ENCODE measurements at places on chromosomes 1 and 21. TPM values are rescaled to one million over a fixed set of nuclear protein-coding genes. Genes with fewer than 3 reads are reported as not detected.

GRCh38 chr1:202165942-202166843, 5.8 kb upstream of the PTPN7 start:
- DNase-seq: no peak

DNA sequence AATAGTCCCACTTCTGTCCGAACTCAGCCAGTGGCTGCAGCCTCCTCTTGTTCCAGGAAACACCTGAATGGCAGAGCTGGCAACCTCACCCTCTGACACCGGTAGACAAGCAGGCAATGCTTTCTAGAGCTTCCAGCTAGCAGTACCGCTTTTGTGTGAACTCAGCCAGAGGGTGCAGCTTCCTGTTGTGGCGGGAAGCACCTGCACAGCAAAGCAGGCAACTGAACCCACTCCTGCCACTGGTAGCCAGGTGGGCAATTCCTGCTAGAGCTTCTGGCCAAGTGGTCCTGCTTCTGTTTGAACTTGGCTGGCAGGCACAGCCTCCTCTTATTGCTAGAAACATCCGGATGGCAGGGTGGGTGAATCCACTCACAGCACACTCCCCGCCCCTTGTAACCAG, 40.1 kb upstream of the TMPRSS15 start:
- no peak for DNase-seq

DNA sequence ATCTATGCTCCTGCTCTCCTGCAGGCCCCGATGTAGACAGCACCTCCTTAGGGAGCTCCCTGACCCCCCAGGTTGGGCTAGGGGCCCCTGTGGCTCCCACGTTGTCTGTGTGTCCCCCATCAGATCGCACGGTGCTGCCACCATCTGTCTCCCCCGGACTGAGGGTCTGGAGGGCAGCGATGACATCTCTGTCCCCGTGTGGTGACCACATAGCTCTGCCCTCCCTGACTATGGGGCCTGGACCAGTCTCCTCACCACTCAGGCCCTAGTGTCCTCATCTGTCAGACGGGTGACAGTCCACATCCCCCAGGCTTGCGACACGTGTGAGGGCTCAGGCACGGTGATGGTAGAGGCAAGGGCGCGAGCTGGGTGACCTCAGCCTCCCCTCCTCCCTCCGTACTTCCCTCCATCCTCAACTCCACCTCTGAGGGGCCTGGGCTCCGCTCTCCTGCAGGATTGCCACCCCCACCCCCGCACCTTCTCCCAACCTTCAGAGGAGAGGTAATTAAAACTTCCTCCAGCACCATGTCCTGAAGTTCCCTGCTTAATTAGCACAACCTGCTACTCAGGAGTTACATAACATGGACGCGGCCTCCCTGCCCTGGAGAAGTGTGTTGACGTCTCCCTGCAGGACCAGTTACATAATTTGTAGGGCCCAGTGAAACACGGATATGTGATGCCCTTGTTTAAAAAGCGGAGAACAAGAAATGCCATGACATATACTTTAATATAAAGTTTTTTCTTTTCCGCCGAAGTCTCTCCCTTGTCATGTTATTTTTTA, 288.2 kb downstream of the PTPRU start:
- no peak for DNase-seq

GRCh38 chr1:151847867-151848596, 5.5 kb downstream of the THEM5 start:
- DNase-seq: no peak

GRCh38 chr1:110601332-110601731, 4.8 kb downstream of the KCNA2 start:
- DNase-seq: no peak

DNA sequence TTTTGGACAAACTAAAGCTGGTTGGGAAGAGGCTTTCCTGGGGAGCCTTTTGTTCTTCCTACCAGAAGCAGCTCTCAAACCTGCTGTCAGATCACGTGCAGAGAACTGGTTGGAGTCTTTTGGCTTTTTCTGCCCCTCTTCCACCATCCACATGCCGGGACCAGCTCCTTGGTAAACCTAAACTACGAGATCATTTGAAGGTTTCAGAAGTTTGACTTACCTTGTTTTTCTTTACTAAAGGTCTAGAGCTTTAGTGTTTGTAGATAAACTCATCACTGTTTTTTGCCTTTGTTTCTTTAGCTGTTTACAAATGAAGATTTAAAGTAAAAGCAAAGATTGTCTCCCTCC, 113.4 kb downstream of the HLX start:
- no peak for DNase-seq

- no peak for DNase-seq
Measured at GRCh38 chr1:51515312-51515960, 3.6 kb downstream of the EPS15 start.

- DNase-seq: no peak
Measured at GRCh38 chr1:196403803-196404690, 204.2 kb downstream of the KCNT2 start.

GRCh38 chr1:112522621-112523020, 13.9 kb downstream of the WNT2B start:
- peak; percentile 96 for DNase-seq

DNA sequence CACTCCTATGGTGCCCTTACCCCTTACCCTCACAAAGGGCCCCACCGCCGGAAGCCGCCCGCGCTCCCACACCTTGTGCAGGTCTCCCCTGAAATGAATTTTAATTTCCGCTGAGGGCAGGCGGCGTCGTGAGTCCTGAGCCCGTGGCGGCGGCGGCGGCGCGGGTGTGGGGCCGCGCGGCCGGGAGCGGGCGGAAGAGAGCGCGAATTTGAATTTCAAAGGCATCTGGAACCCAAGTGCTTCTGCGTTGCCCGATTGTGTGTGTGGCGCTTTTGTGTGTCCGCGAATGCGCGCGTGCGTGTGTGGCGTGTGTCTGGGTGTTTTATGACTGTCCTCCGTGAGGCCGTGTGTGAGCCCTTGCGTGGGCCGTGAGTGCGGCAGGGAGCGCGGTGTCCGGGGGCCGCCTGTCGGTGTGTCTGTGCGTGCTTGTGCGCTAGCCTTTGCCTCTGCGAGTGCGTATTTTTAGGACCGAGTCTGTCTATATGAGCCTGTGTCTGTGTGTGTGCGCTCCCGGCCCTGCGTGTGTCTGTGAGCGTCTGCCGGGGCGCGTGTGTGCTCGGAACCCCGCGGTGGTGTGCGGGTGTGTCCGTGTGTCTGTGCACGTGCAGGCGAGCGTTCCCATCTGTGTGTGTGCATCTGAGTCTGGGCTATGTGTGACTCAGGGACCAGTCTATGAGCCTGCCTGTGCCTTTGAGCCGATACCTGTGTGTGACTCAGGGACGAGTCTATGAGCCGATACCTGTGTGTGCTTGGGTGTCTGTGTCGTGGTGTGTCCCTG, 7.9 kb upstream of the ADGRB2 start:
- peak; percentile 26 for DNase-seq

DNA sequence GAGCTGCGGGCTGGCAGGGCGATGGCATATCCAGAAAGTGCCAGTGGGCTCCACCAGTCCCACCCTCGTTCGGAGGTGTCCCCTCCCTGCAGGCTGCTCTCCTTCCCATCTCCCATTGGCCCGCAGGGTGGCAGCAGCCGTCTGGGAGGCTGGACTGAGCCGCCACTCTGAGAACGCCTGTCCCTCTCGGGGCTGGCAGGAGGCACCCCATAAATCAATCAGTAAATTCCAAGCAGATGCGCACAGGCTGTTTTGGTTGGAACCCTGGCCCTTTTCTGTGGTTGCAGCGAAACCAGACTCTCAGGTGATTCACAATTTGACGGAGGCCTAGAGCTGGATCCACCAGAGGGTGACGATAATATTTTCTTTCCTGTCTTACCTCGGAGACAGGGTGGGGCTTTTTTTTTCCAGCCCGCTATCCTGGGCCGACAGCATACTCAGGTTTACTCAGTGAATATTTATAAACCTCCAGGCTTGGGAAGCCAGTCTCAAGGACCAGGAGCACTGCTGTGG, 99.7 kb downstream of the GLIS1 start:
- DNase-seq: peak; percentile 25

DNA sequence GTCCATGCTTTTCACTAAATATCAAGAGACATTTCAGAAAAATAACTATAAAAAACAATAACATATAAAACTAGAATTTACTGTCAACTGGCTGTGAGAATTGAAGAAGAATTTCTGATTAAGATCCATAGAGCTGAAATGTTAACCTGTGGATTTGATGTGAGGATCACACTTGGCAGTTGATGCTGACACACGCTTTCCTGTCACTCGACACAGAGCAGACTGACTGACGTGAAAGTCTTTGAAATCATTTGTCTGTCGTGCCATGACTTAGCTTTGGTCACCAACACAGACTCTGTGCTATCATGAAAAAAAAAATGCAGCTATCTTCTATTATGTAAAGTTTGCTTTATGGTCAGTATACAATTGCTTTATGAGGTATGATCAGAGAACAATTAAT, 706.0 kb upstream of the ZP4 start:
- DNase-seq: no peak

- no peak for DNase-seq
Measured at GRCh38 chr1:159829273-159829634, 2.6 kb downstream of the SLAMF8 start.

GRCh38 chr1:53878492-53879105, 11.0 kb downstream of the YIPF1 start:
- peak; percentile 82 for DNase-seq

- DNase-seq: peak; percentile 23
Measured at GRCh38 chr1:23037081-23037740, 17.9 kb downstream of the KDM1A start.

GRCh38 chr21:36134803-36135390, at the start of gene CBR3:
Gene CBR3, plus strand, starts transcription at chr21:36135079. Its CDS starts 114 bp downstream, at chr21:36135193.
- no peak for DNase-seq

DNA sequence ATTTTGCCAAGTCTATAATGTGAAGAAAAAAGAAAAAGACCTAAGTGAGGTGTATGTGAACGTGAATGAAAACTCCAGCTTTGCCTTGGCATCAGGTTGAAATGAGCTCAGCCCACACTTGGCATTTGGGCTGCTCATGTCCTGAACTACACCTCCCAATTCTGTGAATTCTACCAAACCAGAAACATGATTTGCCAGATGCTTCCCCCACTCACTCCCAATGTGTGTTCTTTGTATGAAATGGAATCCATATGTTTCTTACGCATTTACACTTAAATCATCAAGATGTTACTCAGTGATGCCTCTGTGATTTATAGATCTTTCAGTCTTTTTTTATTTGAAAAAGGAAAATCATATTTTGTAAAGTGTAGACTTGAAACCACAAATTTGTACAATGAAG, 32.8 kb upstream of the RUNX1 start:
- DNase-seq: no peak

DNA sequence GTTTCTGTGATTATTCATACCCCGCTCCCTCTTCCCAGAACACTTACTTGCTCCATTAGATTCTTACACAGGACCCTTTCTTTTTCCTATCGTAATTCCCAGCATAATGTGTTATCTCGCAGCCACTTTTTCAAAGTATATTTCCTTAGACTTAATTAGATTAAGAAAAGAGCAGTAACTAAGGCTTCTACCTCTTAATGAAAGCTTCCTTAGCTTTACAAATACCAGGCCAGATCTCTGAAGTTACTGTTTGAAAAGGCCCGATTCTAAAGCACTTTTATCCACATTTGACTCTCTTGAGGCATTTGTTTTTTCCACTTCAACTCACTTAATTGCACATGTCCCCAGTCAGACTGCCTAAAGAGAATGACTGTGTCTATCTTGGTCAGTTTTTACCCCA, 1264.3 kb upstream of the ADGRL2 start:
- DNase-seq: no peak

DNA sequence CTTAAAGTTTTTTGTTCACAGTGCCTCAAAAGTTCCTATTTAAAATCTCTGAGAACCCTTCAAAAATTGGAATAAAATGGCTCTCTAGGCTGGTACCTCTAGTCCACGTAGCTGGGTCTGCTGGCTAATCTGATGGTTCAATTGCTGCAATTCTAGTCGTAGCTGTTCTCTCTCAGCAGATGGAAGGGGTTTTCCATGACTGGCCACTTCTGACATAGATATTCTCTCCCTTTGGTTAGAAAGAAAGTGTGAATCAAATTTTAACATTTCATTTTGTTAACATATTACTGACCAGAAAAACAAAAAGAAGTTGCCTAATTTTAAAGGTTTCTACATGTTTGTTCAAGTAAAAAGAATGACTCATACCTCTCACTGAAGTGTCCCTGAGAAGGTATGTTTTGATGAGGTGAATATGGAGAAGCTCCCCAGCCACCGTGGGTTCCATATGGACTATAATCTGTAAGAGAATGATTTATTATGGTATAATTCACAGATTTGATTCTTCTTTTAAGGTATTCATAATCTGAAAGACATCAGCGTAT, 29.3 kb upstream of the SERPINC1 start:
- DNase-seq: peak; percentile 25

- peak; percentile 80 for DNase-seq
Measured at GRCh38 chr21:33894736-33895288, 20.8 kb downstream of the ATP5PO start.

DNA sequence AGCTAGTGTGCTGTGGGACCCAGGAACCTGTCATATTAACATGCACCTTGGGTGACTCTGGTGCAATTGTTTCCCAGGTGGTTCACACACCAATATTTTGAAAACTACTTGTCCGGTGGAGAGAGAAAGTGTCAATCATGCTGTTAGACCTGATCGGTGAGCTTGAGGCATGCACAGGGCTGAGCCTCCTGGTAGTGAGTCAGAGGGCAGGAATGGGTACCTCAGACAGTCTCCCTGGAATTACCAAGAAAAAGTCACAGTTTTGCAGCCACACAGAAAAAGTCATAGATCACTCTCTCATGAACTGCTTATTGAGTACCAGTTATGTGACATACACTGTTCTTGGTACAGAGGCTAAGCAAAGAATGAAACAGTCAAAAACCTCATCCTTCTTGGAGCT, 140.1 kb upstream of the NFIA start:
- DNase-seq: peak; percentile 73

The MR1 gene
- 28.7 TPM for total RNA-seq

The SIM2 gene
- 4.0 TPM for total RNA-seq

The ALG14 gene
- 1.5 TPM for total RNA-seq

The IGSF9 gene
- not detected for total RNA-seq

The USP21 gene
- 1.7 TPM for total RNA-seq

The RAB42 gene
- total RNA-seq: 49.0 TPM

The RGS4 gene
- total RNA-seq: 3.3 TPM

The SYTL1 gene
- total RNA-seq: 9.0 TPM

The PRAMEF14 gene
- total RNA-seq: not detected

The C1orf116 gene
- total RNA-seq: 16.3 TPM

The FAM3B gene
- total RNA-seq: 4.2 TPM

The IRF6 gene
- 30.3 TPM for total RNA-seq

All from renal cortical epithelial cell (primary cell).